ENCODE measurements at places on chromosomes 11 and 22.

- no peak for DNase-seq
These were observed 59.6 kb downstream of the MTNR1B start for GRCh38 chr11:93028960-93029522.

DNA sequence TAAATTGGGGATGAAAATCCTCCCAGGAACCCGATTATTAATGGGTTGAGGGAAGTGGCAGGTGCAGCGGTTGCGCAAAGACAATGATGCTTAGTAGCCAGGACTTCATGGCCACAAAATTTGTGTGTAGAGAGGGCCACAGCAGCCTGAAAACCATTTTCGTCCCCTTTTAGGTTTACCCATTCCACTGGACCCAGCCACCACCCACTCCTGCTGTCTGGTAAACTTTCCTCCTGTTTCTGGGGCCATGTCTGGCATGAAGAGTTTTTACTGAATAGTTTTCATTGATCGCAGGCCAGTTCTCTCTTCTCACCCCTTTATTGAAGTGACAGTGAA lies 69.5 kb upstream of the SYT13 start:
- DNase-seq = no peak

GRCh38 chr22:28006271-28006670 lies 87.2 kb upstream of the PITPNB start:
- DNase-seq = no peak

DNA sequence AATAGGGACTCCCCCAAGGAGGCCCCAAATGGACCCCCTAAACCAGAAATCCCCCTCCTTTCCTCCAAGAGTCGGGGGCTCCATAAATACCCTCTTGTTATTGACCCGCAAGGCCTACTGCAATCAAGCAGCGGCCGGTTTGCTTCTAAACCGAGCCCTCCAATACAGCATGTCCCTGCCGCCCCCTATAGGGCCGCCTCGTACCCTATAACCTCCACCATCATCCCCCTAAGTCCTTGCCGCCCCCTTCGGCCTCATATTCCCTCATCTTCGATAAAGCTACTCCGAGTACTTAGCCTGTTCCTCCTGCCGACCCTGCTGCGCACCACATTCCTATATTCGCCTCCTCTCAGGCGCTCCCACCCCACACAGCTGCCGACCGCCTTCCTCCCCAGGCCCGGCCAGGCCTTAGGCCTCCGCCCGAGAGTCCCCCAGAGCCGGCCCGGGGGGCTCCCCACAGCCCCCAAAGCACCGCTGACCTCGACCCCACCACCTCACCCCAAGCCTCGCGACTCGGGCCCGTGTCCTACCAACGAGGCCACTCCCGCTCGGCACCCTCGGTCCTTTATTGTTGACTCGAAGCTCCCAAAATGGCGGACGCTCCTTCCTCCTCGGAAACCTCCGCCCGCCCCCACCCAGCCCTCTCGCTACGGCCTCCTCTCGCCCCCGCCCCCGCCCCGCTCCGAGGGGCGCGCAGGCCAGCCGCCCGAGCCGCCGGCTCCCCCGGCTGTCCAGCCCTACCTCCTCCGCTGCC lies 430 bp downstream of the DDX6 start:
- peak; percentile 20 for DNase-seq

DNA sequence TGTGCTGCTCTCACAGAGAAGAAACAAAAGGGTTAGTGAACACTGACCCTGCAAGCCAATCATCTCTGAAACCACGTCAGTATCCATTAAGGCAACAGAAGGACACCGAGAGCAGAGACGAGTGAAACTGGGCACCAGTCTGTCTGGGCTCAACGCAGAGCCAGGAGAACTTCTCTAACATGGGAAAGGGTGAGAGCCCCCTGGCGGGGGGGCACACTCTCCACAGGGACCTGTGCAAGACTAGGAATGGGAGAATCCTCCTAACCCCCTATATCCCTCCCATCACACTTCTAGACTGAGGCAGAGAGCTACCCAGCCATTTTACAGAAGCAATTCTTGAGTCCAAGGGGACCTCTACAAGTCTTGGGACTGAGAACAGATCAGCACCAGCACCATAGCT lies 285.8 kb downstream of the SOX6 start:
- DNase-seq = no peak

DNA sequence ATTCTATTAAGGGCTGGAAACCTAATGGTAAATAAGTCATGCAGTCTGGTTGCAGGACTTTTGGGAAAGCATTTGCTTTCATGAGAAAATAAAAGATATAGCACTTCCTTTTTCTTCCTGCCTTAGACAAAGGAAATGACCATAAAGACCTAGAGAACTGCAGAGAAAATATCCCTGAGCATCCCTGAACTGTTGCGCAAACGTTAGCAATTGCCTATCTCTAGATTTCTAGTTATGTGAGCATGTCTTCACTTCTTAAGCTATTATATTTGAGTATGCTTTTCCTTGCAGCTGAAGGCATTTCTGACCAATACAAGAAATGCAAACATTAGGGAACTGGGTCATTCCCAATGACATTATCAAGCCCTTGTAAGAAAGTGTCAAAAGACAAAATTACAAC lies 110.6 kb downstream of the KIF18A start:
- no peak for DNase-seq

- no peak for DNase-seq
These were observed 4.5 kb upstream of the SMARCB1 start for GRCh38 chr22:23782252-23782651.

GRCh38 chr11:67657300-67657699 lies 6.8 kb upstream of the ACY3 start:
- no peak for DNase-seq

- no peak for DNase-seq
These were observed 1401.4 kb upstream of the TENM4 start for GRCh38 chr11:80842246-80842645.

DNA sequence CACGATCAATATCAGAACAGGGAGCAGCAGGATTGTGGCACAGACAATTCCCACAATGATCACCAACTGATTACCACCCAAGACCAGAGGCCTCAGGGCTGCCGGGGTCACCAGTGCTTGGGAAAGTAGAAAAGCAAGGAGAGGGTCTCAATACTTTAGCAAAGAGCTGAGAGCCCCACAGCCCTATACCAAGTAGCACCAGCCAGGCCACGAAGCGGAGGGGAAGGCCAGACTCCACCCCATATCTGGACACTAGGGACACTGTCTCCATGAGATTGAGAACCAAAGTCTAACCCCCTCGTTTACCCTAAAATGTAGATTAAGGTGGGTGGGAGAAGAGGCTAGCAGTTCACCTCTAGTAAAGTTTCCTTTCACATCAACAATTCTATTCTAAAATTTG lies 24.1 kb upstream of the SCN2B start:
- DNase-seq = no peak

DNA sequence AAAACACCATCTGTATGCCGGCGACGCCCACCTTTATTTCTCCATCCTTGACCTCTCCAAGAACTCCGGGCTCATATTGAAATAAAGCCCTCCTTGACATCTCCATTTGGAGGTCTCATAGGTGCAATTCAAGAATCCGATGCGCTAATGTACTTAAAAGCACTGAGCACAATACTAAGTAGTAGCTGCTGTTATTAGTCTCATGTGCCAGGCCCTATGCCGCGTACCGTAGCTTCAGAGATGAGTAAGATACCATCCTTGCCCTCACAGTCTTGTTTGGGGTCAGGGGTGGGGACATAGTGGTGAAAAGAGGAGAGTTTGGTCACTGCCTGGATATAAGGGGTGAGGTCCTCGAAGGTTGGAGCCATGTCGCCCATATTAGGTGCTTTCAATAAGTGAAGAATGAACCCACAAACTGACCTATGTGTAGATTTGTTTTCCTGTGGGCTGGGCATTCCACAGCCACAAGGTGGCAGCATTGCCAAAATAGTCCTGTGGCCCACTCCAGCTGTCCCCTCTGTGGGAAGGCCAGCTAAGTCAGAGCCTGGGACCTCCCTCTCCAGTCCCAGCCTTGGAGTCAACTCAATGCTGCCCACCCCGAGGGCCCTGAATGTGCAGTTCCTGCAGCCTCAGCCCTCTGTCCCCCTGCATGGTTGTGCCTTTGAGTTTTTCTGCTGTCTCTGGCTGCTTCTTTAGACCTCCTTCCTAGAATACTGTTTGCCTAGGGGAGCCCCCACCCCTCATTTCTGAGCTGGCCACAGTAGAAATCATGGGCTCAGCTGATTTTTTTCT lies 6.5 kb downstream of the DCPS start:
- DNase-seq = peak; percentile 44

DNA sequence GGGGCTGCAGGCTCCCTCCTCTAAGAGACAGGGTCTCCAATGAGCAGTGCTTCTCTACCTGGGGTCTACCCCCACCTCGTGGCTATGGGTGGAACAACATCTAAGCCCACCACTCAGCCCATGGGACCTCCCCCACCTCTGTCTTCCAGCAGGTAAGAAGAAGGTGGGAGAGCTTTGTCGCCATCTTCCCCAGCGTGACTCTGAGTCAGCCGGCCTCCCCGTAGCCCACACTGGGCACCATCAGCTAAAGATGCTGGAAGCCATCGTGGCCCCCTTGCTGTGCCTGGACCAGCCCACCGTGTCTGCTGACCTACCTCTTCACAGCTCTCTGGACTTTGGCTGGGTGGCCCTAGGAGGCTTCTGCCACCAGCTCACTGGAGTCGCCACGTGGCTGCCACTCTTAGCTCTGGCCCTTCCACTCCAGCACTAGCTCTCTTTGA lies 944 bp downstream of the C11orf86 start:
- DNase-seq = no peak

DNA sequence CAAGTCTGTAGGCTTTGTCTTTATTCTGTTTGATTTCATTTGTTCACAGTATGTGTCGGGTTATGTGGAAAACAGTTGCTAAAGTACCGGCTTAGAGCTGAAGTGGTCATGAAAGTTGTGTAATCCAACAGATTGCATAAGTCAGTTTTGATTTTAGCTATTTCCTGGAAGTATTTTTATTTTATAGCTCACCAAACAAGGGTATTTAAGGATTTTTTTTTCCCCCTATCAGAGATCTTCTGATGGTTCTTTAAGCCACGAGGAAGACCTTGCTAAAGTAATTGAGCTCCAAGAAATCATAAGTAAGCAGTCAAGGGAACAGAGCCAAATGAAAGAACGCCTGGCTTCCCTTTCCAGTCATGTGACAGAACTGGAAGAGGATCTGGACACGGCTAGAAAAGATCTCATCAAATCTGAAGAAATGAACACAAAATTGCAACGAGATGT lies 55.9 kb downstream of the PPFIA1 start:
- DNase-seq = peak; percentile 49

GRCh38 chr11:128898580-128899344 lies 7.6 kb downstream of the KCNJ5 start:
- no peak for DNase-seq

- no peak for DNase-seq
These were observed 20.6 kb downstream of the TMPRSS6 start for GRCh38 chr22:37088750-37089408.

GRCh38 chr22:36352803-36353507 lies 34.8 kb downstream of the MYH9 start:
- DNase-seq = no peak

DNA sequence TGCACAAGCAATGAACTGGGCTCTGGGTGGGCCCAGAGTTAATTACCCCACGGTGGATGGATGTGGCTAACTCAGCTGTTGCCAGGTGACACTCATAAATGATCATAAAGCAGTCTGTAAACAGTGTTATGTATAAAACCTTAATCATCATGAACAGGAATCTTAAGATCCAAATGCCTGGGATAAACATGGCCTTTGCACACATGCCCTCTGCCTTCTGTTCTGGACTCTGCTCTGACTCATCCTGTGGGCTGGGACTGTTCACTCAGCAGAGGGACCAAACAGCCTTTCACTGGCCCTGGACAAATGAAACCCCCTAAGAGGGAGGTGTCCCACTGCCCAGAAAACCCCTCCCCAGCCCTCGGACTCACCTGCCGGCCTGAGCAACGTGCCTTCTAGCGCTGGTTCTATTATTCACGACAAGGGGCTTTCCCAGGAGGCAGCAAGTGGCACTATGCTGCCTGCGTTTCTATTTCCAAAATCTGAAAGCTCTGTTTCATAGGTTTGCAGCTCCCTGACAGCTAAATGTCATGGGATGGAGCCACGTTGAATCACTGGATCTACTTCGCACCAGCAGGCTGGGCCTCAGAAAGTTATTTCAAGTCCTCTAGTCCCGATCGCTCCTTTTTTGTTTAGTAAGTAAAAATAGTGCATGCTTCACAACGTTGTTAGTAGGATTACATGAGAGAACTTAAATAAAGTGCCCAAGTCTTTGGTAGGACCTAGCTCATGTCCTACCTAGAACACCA lies 53.0 kb downstream of the LARGE1 start:
- no peak for DNase-seq

DNA sequence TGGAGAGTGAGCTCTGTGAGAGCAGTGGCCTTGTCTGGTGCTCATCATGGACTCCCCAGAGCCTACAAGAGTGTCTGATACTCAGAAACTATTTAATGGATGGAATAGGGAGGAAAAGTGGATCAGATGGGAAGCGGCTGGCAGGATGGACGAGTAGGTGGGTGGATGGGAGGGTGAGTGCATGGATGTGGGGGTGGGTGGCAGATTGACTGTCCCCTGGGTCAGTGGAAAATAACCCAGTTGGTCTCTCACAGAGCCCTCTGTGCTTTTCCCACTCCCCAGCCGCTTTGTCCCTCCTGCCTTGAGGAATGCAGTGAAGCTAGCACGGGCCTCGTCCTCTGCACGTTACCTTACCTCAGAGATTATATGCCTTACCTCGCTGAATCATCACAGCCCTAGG lies 5.9 kb downstream of the SPI1 start:
- DNase-seq = no peak

DNA sequence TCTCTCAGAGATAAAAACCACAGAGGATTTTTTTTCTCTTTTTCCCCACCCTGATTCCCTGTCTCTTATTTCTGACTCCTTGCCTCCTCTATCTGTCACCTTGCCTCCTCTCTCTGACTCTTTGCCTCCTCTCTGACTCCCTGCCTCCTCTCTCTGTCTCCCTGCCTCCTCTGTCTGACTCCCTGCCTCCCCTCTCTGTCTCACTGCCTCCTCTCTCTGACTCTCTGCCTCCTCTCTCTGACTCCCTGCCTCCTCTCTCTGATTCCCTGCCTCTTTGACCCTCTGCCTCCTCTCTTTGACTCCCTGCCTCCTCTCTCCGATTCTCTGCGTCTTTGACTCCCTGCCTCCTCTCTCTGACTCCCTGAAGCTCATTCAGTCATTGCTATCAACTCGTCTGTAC lies 3.1 kb downstream of the RASD2 start:
- no peak for DNase-seq

GRCh38 chr11:126123686-126124085 lies 61.0 kb upstream of the CDON start:
- peak; percentile 77 for DNase-seq

DNA sequence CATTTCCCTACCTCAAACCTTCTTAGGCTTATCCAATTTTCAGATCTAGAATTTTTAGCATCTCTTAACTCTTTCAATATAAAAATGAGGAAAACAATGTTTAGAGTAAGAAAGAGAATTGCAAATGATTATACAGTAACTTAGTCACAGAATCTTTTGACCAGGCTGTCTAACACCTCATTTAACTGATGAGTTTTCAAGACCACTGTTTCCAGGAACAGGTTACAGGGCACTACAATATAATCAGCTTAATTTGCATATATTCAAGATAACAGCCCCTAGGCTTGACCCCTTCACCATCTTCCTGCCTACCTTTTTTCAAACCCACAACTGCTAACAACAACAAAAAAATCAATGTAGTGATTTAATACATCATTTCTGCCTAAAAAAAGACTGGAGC lies 12.7 kb downstream of the NUMA1 start:
- no peak for DNase-seq

All from fibroblast of skin of left quadriceps (primary cell).